HCT116 (cell line): ENCODE measurements at places on chromosomes 3 and 15.

DNA sequence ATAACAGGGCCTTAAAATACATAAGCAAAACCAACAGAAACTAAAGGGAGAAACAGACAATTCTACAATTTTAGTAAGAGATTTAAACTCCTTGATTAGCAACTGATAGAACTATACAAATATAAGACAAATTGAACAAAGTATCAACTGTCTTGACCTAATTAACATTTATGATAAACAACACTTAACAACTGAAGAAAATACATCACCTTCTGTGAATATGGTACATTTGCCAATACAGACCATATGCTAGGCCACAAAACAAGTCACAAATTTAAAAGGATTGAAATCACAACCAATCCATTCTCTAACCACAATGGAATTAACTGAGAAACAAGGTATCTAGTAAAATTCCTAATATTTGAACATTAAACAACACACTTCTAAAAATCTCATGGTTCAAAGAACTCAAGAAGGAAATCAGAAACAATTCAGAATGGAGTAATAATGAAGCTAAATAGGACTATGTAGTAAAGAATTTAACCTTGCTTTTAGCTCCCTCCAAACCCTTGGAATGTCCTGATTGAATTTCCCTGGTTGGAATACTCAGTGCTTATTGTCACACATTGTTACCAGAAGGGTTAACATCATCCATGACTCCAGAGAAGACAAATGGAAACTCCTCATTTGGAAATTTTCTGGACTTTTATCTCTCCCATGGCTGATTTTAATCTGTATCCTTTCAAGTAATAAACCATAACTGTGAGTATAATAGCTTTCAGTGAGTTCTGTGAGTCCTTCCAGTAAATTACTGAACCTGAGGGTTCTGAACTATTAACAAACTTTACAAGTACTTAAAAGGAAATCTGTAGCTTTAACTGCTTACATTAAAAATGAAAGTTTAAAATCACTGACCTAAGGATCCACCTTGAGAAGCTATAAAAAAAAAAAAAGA lies 88.8 kb downstream of the DLG1 start:
- DNase-seq = no peak

DNA sequence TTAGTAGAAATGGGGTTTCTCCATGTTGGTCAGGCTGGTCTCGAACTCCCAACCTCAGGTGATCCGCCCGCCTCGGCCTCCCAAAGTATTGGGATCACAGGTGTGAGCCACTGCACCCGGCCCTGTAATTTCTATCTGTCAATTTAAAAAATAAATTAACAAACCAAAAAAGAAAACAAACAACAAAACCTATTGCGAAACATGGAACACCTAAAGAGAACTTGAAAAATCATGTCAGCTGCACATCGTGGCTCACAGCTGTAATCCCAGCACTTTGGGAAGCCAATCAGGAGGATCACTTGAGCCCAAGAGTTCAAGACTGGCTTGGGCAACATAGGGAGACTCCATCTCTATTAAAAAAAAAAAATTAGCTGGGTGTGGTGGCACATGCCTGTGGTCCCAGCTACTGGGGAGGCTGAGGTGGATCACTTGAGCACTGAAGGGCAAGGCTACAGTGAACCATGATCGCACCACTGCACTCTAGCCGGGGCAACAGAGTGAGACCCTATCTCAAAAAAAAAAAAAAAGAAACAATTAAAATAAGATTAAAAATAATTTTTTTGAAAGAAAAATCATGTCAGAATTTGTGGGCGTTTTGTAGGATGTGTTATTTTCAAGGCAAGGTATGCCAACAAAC lies 19.6 kb downstream of the PARP6 start:
- no peak for DNase-seq

DNA sequence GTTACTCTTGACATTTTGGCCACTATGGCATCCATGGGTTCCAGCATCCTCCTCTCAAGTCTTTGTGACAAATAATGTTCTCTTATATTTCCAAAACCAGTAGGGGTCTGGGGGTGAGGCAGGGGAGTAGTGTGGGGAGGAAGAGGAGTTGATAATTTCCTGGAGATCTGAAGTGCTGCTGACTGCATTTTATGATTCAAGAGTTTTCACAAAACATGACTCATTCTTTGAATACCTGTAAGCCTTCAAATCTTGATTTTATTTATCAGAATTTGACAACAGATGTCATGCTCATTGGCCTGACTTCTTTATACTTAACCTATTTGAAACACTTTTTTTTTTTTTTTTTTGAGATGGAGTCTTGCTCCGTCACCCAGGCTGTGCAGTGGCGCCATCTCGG lies 98.8 kb upstream of the PLXND1 start:
- no peak for DNase-seq

DNA sequence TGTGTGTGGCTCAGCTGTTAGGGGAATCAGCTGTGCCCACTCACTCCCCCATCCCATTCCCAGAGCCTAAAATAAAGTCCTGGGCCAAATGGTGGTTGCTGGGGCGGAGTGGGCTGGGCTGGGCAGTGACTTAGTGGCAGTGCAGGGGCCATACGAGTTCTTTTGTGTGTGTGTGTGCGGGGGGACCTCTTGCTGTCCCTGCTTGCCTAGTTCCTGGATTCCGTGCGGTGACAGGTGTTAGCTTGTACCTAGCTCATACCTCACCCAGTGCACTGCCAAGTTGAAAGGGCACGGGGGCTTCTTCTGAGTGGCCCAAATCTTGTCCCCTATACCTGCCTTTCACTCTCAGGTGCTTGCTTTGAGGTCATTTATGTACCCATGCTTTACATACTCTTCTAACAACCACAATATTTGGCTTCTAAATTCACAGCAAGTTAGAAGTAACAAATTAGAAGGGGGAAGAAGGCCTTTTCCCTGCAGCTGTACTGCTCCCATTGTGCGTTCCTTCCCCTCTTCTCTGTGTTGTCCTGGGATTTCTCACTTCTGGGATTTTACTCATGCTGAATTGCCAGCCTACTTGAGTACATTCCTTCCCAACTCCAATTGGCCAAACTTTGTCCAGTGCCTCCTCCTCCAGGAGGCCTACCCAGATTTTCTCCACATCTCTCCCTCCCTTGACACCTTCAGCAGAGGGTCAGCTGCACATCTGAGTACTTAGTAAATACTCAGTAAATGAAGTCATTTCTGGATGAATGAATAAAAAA lies 66.3 kb upstream of the POLG start:
- DNase-seq = no peak

DNA sequence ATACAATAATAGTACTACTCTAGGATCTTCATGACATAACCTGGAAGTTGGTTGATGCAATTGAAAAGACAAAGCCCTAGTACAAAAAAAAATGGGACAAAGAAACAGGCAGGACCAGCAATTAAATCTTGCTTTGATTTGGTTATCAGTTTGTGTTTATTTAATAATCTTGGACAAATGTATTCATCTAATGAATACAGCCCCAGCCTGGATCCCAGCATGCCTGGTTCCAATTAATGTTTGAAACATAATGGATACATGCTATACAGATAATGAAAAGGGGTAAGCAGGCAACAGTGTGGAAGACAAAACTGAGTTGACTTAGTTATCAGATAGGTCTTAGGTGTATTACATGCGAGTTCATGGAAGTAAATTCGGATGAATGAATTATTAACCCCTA lies 29.6 kb upstream of the SATB1 start:
- no peak for DNase-seq

DNA sequence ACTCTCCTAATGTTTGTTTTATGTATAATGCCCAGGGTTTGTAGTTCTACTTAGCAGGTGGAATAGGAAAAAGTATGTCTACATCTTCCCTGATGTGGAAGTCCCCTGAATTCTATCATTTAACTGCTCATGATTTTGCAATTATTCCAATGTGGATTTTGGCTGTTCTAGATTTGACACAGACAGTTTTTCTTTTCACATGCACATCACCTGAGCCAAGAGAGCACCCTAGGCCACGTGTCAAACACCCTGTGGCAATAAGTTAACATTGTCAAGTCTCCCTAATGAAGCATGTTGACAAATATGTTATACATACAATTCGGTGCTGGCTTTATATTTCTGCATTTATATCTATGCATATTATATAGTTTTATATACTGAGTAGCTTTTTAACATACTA lies 70.0 kb upstream of the SUCLG2 start:
- no peak for DNase-seq

GRCh38 chr3:42503957-42504333 lies 1.5 kb downstream of the VIPR1 start:
- DNase-seq = no peak

GRCh38 chr3:13107661-13108060 lies 34.4 kb upstream of the IQSEC1 start:
- DNase-seq = no peak

- DNase-seq = no peak
Measured at GRCh38 chr3:189625071-189625470, 6.1 kb upstream of the TP63 start.

DNA sequence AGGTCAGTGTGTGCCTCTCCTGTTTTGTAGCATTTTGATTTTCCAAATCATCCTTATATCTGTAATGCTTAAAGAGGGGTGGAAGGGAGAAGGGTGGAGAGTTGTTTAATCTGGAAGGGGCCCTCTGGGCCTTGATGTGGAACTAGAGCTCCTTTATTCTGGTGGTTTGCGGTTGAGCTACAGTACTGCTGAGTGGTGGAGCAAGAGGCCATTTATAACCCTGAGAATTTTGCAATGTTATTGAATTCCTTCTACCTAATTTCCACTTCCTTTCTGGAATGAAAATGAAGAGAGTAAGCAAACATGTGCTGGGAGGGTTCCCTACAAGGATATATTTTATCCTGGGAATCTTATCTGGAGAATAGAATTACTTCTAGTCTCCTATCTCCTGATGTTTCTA lies 35.3 kb upstream of the TUBGCP5 start:
- DNase-seq = no peak

- no peak for DNase-seq
Measured at GRCh38 chr3:110383356-110383755, 688.3 kb upstream of the NECTIN3 start.

DNA sequence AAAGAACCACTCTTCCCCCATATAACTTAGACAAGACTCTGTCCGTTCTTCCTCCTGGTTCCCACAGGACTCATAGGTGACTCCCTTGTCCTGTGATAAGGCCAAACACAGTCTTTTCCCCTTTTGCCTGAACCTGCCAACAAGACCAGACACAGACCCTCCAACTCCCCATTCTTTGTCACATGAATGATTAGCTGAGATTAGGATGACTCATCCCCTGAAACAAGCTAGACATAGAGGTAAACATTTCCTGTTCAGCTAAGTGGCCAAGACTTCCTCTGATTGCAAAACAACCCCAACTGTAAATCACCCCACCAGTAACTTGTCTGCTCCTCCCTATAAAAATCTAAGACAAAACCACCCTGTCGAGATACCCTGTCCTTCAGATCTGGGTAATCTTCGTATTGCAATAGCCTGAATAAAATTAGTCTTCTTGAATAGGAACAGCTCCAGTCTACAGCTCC lies 11.4 kb upstream of the HTR3E start:
- no peak for DNase-seq

DNA sequence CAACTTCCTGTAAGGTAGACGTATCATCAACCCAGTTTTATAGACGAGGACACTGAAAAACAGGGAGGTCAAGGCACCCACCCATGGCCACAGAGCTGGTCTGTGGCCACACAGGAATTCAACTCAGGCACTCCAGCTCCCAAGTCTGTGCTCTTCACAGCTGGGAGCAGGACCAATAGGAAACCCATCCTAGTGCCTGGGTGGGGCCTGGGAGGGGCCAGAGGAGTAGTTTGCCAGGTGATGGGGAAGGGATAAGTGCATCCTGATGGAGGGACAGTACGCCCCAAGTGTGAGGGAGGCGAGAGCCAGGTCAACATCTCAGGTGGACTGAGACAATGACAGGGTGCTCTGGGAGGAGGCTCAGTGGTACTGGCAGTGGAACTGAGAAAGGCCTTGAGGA lies 22.0 kb downstream of the KIF9 start:
- DNase-seq = no peak

DNA sequence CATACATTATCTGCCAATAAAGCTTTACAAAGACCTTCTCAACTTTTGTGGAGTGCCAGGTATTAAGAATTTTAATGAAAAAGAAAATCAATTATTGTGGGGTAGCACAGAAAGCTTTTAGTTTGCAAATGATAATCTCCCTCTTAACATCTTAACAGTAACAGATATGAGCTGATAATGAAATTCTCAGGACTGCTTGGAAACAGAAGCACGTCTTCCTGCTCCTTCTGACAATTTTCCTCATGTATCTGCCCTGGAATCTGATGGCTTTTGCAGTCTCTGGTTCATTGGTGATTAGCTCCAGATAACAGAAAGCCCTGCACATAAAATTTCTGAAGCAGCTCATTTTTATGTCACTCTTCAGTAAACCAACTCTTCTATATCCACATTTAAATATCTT lies 432.4 kb upstream of the PDZRN3 start:
- no peak for DNase-seq

DNA sequence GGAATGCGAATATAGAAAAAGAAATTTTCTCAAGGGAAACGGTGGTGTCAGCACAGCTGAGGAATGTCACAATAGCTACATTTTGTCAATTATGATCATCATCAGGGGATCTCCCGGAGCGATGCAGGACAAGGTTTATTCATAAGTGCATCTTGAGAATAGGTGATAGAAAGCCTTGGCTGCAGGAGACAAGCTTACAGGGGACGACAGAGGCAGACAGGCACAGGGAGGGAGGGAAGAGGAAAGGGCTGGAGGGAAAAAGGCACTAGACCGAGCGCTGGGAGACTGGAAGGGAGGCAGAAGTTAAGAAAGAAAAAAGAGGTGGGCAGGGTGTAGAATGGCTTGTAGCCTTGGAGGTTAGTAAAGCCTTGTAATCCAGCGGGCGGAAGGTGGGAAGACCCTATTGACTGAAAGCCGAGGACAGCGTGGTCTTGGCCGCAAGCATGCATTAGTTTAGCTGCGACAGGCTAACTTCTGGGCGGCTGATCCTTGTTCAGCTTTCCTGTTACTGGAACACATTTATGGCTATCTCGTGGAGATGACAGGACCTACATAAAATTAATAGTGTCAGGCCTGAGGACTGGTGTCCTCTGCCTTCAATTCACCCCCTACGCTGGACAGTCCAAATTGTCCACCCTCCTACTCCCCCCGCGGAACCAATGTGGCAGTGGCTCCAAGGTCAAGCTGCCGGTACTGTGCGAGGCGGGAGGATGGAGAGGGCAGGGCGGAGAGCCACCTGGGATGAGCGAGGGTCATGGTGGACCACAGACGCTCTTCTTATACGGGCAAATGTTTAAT lies 1.4 kb upstream of the NECTIN3 start:
- DNase-seq = no peak

- DNase-seq = no peak
Measured at GRCh38 chr3:10882851-10883250, 66.8 kb downstream of the SLC6A11 start.

- no peak for DNase-seq
Measured at GRCh38 chr15:59245559-59245958, 38.9 kb downstream of the LDHAL6B start.

- DNase-seq = no peak
Measured at GRCh38 chr3:112233083-112233482, 60.9 kb downstream of the SLC9C1 start.
